ENCODE measurements at places on chromosomes 4 and X. TPM values are rescaled to one million over a fixed set of nuclear protein-coding genes. Genes with fewer than 3 reads are reported as not detected.
A peak's percentile ranks its signal among the peaks of the same experiment; 100 is the strongest.

- no peak for DNase-seq
- H3K27ac ChIP-seq = no peak overlapping the region
- H3K4me1 ChIP-seq = no peaks in the 10 kb centered on the region
- H3K4me3 ChIP-seq = no peak overlapping the region
- H3K27me3 ChIP-seq = no peaks in the 10 kb centered on the region
Observed at GRCh38 chr4:40845154-40845835, 95.5 kb downstream of the NSUN7 start.

The HHIP gene
- 8.6 TPM for total RNA-seq

The AKAP14 gene
- not detected for total RNA-seq

DNA sequence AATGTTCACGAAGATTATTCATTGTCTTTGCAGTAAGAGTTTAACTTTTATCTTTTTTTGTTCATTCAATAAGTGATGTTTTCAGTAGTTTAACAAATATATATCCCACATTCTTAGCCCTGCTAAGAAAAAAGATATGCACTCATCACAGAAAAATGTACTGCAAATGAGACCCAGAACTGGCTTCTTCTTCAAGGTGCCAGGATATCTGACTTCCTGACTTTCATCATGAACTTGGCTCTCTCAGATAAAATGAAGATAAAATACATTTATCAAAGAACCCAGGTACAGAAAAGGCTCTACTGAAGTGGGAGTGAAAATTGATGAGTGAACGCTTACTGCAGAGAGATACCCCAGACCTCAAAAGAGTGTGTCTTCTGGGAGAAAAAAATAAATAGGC is 177.8 kb upstream of the DKK2 start:
- no peaks in the 10 kb centered on the region for H3K36me3 ChIP-seq
- no peaks in the 10 kb centered on the region for H3K27me3 ChIP-seq
- H3K4me1 ChIP-seq = no peaks in the 10 kb centered on the region
- peak; percentile 3 for DNase-seq

DNA sequence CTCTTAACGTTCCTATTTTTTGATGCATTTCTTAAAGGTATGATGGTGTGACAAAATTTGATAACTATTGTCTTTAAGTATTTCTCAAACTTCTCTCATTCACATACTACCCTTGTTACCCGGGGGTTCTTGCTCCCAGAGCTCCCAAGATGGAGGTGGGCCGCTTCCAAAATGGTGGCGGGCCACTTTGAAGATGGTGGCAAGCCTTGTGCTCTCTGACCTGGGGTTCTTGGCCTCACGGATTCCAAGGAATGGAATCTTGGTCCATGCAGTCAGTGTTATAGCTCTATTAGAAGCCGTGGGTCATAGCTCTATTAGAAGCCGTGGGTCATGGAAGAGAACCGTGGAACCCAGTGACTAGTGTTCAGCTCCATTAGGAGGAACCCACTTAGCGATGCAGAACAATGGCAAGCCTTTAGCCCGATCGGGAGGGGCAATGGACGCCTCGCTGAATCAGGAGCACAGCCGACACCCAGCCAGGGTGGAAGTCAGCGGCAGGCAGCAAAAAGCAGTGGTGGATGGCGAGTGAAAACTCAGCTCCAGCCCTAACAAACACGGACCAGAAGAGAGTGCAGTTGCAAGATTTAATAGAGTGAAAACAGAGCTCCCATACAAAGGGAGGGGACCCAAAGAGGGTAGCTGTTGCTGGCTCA is 403.4 kb downstream of the MAPK10 start:
- H3K4me3 ChIP-seq = no peak overlapping the region
- no peaks in the 10 kb centered on the region for H3K36me3 ChIP-seq
- no peak for DNase-seq
- H3K27ac ChIP-seq = no peak overlapping the region
- no peaks in the 10 kb centered on the region for H3K27me3 ChIP-seq

DNA sequence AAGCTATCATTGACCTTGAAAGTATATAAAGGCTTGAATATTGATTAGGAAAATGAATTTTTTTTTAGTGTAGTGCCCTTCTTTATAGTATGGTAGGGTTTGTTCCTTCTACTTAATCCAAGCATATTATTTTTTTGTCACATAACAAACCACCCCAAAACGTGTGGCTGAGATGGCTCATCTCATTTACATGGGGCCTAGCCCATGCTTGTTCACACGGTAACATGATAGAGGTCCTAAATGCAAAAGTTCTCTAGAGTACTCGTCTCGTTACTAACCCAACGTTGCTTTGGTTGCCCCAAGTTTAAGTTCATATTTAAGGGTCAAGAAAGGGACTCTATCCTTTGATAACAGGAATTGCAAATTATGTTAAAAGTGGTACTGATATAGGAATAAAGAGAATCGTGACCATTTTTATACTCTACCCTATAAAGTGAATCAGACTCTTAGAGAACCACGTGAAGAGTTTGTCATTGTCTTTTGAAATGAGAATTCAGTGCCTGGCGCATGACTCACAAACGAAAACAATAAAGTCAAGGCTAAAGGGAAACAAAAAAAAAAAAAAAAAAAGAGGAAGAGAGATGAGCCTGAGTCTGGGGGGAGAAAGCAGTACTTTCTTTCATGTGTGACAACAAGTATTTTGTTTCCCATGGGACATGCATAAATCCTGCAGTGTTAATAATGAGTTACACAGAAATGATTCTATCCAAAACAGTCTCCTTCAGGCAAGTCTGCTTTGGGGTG is 402.8 kb upstream of the NWD2 start:
- no peak for DNase-seq
- H3K27me3 ChIP-seq = no peaks in the 10 kb centered on the region
- H3K36me3 ChIP-seq = no peaks in the 10 kb centered on the region
- H3K4me1 ChIP-seq = no peaks in the 10 kb centered on the region
- no peak overlapping the region for H3K4me3 ChIP-seq
- H3K27ac ChIP-seq = no peak overlapping the region

DNA sequence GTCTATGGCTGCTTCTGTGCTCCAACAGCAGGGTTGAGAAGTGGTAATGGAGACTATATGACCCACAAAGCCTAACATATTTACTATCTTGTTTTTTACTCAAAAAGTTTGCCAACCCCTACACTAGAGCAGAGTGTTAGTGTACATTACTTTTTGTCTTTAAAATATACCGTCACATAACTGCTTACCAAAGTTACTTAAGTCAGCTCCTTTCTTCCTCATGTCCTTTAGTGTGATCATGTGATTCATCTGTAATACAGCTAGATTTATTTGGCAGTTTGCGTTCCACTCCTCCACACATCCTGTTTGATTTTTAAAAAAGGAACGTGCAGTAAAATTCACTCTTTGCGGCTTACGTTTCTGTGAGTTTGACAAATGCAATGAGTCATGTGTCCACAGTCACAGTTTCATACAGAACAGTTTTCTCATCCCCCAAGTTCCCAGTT is 162.4 kb upstream of the GPRIN3 start:
- peak overlapping the region; percentile 13 for H3K27ac ChIP-seq
- no peaks in the 10 kb centered on the region for H3K36me3 ChIP-seq
- peaks cover 4% of the 10 kb centered on the region for H3K4me1 ChIP-seq
- H3K27me3 ChIP-seq = no peaks in the 10 kb centered on the region

- H3K36me3 ChIP-seq = no peaks in the 10 kb centered on the region
- no peak overlapping the region for H3K27ac ChIP-seq
- H3K27me3 ChIP-seq = no peaks in the 10 kb centered on the region
- DNase-seq = no peak
Observed at GRCh38 chr4:151158979-151159378, 59.6 kb downstream of the RPS3A start.

The XK gene
- under 0.01 TPM for total RNA-seq

DNA sequence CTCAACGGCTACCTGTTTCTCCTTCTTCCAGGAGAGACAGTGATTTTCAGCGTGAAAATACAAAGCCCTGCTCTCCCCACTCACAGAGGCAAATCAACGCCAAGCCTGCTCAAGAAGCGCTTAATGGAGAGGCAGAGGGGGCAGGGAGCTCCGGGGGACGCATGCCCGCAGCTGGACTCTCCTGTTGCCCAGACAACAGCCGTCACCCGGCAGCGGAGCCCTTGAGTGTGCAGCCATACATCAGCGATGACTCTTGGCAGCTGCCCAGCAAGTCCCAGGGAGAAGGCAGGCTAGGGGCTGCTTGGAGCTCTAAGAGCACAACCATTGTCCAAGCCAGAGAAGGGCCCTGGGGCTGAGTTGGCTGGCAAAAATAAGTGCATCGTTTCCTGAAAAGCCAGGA is 71.0 kb upstream of the AFAP1 start:
- H3K4me1 ChIP-seq = no peaks in the 10 kb centered on the region
- H3K27ac ChIP-seq = no peak overlapping the region
- peaks cover 74% of the 10 kb centered on the region for H3K27me3 ChIP-seq
- DNase-seq = peak; percentile 57
- H3K4me3 ChIP-seq = no peak overlapping the region
- H3K36me3 ChIP-seq = no peaks in the 10 kb centered on the region

GRCh38 chr4:185019456-185020292 is 1.4 kb downstream of the HELT start:
- no peak overlapping the region for H3K27ac ChIP-seq
- H3K27me3 ChIP-seq = peaks cover 79% of the 10 kb centered on the region
- H3K4me3 ChIP-seq = no peak overlapping the region

The KIAA1210 gene
- not detected for total RNA-seq

- no peak for DNase-seq
- no peak overlapping the region for H3K27ac ChIP-seq
- H3K4me3 ChIP-seq = no peak overlapping the region
- no peaks in the 10 kb centered on the region for H3K4me1 ChIP-seq
- H3K27me3 ChIP-seq = no peaks in the 10 kb centered on the region
Observed at GRCh38 chr4:127364397-127364796, 268.4 kb upstream of the INTU start.

- no peak overlapping the region for H3K4me3 ChIP-seq
- H3K27ac ChIP-seq = peak overlapping the region; percentile 79
- H3K27me3 ChIP-seq = no peaks in the 10 kb centered on the region
- DNase-seq = peak; percentile 82
- no peaks in the 10 kb centered on the region for H3K36me3 ChIP-seq
Observed at GRCh38 chr4:143397887-143398286, 61.2 kb downstream of the GAB1 start.

GRCh38 chrX:136202889-136203288 is 48.3 kb downstream of the MAP7D3 start:
- H3K36me3 ChIP-seq = peaks cover 9% of the 10 kb centered on the region
- peaks cover 11% of the 10 kb centered on the region for H3K4me1 ChIP-seq
- peak; percentile 30 for DNase-seq
- no peak overlapping the region for H3K27ac ChIP-seq
- peaks cover 1% of the 10 kb centered on the region for H3K27me3 ChIP-seq
- no peak overlapping the region for H3K4me3 ChIP-seq

The ZNF157 gene
- under 0.01 TPM for total RNA-seq

GRCh38 chrX:36581030-36581429 is 427.1 kb upstream of the FAM47C start:
- H3K27me3 ChIP-seq = no peaks in the 10 kb centered on the region
- no peak for DNase-seq
- no peak overlapping the region for H3K4me3 ChIP-seq
- H3K36me3 ChIP-seq = no peaks in the 10 kb centered on the region

The GJB1 gene
- total RNA-seq = not detected

GRCh38 chr4:165386328-165386727 is 7.5 kb downstream of the CPE start:
- H3K27me3 ChIP-seq = no peaks in the 10 kb centered on the region
- no peaks in the 10 kb centered on the region for H3K4me1 ChIP-seq
- no peak overlapping the region for H3K4me3 ChIP-seq
- DNase-seq = no peak

DNA sequence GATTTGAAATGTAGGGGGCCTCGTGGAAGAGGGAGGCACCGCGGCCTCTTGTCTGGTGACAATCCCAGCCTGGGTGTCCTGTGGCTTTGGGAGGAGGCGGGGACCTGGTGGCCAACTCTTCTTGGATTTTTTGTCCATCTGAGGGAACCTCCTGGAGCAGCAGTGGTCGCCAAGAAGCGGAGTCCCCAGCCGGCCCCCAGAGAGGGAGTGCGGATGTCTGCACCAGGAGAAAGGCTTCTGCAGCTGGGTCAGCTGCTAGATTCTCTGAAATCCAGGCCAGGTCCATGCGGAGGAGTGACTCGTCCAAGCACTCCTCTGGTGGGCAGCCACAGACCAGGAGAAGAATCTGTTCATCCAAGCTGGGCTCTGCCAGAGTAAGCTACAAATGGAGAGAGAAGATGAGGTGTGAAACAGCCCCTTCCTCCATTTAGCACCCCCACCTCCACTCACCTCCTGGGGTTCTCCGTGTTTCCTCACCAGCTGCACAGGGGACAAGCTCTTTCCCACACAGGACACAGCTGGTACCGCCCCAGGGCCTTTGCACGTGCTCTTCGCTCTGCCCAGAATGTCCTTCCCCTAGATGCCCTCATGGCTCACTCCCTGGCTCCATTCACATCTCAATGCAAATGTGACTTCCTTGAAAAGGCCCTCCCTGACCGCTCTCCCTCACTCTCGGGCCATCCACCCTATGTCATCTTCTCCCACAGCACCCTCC is 27.6 kb downstream of the C4orf50 start:
- no peak for DNase-seq
- no peaks in the 10 kb centered on the region for H3K36me3 ChIP-seq
- H3K4me1 ChIP-seq = no peaks in the 10 kb centered on the region
- no peak overlapping the region for H3K4me3 ChIP-seq
- no peaks in the 10 kb centered on the region for H3K27me3 ChIP-seq
- no peak overlapping the region for H3K27ac ChIP-seq

Data from IMR-90 (cell line).